Smooth muscle cell of the brain vasculature (primary cell): ENCODE measurements at places on chromosomes 12 and 14.

GRCh38 chr12:79151956-79152355 lies 287.4 kb downstream of the SYT1 start:
- DNase-seq: no peak

DNA sequence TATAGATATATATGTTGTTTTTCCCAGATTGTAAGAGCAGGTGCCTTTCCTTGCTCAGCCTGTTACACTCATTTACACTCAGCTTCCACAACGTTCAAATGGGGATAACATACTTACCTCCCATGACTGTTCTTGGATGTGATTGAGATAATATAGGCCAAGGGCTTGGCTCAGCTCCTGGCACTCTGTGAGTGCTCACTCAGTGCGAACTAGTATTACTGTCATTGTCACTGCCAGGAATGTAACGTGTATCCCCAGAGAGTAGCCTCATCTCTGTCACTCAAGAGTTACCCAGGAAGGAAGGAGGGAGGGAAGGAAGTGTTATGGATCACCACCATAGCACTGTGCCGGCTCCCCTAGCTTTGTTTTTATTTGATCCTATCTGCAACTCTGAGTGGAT lies 307.9 kb downstream of the PDZRN4 start:
- no peak for DNase-seq

- no peak for DNase-seq
Measured at GRCh38 chr12:71562676-71563595, 100.7 kb downstream of the ZFC3H1 start.

GRCh38 chr12:78726854-78727253 lies 137.7 kb upstream of the SYT1 start:
- DNase-seq: no peak

DNA sequence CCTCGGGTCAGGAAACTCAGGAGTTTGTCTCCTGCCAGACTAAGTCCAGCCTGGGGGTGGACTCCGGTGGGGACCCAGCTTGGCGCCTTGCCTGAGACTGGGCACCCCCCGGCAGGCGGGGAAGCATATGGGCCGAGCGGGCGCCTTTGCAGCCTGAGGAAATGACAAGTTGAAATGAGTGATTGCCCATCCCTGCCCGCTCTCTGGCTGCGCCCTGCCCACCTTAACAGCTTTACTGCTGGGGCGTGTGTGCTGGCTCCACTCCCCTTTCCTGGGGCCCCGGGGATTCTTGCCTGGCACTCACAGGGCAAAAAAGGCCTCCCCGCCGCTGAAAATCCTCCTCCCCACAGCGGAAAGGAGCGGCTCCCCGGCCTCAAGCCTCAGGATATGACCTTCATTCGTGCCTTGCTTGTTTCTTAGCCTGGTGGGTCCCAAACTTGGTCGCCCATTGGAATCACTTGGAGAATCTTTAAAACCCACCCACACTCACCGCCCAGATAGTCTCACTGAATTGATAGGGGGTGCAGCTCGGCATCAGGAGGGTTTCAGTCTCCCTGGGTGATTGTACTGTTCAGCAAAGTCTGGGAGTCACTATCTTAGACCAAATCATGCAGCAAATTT lies 1.5 kb downstream of the RFLNA start:
- no peak for DNase-seq

DNA sequence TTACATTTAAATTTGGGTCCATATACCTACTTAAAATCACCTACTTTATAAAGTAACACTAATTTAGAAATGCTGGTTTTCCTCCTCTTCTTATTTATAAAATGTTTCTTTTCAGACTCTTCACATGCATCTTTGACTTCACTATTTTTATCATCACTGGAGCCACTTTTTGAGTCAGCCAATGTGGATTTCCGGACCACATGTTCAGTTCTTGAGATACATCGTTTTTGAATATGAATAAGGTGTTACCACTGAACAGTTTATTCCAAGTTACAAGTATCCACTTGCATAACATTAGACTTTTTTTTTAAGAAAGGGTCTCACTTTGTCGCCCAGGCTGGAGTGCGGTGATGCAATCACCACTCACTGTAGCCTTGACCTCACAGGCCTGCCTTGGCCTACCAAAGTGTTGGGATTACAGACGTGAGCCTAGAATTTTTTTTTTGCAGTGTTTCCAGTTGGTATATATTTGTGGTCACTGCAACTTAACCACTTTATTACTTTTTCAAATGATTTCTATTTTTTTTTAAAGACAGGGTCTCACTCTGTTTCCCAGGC lies 5.7 kb downstream of the FNTB start:
- no peak for DNase-seq

DNA sequence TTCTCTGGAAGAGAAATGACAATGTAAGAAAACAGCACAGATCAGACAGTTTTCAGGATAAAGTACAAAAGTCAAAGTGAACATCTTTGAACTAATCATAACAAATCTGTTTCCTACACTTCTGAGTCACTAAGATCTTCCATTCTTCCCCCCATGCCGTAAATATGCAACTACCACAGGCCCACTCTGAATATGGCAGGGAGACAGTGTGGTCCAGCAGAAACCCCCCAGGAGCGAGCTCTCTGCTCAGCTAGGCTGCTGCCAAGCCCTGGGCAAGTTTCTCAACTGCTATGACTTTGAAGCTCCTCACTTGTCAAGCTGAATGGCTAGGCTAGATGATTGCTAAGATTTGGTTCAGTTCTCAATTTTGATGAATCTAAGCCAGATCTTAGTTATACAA lies 148.1 kb downstream of the EFCAB11 start:
- DNase-seq: no peak

DNA sequence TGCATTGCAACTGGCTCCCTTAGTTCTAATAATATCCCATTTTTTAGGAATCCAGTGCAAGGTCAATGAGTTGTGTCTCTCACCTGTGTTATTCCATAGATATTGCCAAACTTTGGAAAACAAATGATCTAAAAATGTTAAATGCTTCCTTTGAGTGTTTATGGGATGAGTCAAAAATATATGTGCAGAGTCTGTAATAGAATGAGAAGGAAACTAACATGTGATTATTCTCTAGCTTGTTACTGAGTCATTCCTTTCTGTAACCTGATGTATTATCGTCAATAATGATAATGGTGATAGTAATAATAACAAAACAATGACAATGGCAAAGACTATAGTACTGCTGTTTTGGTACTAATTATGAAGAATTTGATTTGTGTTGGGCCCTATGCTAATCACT lies 11.5 kb downstream of the ACSS3 start:
- DNase-seq: no peak

DNA sequence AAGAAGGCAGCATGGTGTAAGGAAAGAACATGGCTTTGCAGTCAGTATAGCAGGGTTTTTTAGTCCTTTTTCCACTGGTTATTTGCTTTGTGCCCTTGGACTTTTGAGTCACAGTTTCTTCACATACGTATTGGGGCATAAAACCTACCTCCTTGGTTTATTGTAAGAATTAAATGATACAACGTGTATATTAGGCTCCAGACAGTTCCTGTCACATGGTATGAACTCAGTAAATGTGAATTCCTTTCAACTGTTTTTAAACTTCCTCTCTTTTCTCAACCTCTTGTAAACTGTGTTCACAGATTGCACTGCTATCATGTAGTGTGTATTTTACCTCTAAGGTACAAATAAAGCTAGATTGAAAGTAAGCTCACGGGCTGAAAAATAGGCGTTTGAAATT lies 29.5 kb downstream of the MSRB3 start:
- no peak for DNase-seq

DNA sequence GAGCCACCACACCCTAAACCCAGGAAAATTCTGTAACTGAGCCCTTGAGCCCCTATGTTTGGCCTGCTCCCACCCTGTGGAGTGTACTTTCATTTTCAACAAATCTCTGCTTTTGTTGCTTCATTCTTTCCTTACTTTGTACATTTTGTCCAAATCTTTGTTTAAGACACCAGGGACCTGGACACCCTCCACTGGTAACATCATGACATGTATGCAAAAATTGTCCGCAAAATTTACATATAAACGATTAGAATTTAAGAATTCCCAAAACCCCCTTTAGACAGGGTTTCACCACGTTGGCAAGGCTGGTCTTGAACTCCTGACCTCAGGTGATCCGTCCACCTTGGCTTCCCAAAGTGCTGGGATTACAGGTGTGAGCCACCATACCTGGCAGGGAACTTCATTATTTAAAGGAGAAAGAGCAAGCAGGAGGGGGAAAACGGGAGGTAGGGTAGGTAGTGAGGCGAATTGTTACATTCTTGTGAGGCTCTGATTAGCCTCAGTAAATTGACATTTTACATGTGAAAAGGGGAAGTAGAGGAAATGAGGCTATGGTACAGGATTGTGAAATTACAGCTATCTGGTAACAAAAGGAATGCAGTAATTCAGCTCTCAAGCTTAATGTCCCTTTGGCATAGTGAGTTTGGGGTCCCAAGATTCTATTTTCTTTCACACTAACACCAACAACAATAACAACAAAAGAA lies 27.6 kb downstream of the TUBA1A start:
- DNase-seq: no peak

DNA sequence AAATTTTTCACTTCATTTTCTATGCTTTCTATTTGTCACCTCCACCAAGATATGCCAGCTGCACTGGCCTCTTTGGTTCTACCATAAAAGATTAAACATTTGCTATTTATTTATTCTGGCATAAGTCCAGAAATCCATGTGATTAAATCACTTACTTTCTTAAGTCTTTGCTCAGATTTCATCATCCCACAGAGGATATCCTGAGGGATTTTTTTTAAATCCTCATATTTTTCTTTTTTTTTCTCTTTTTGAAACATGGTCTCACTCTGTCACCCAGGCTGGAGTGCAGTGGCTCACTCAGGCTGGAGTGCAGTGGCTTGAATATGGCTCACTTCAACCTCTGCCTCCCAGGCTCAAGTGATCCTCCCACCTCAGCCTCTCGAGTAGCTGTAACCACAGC lies 645.4 kb upstream of the ATXN7L3B start:
- no peak for DNase-seq

GRCh38 chr12:26017484-26018211 lies 59.2 kb downstream of the RASSF8 start:
- no peak for DNase-seq

DNA sequence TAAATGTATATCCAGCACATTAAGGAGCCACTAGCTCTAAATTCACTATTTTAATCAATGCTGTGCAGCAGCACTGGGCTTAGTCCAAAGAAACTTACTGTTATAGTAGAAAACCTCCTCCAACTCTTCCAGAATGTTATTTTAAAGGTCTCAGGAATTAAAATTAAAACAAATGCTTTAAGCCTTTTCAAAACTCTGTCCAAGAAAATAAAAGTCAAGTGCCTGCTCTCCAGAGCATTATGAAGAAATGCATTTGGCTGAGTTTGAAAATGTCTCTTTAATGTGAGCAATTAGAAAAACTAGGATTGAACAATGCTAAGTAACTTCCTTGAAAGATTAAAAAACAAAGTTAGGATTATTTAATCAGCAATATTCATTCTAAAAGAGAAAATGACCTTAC lies 322.4 kb upstream of the DCN start:
- no peak for DNase-seq

DNA sequence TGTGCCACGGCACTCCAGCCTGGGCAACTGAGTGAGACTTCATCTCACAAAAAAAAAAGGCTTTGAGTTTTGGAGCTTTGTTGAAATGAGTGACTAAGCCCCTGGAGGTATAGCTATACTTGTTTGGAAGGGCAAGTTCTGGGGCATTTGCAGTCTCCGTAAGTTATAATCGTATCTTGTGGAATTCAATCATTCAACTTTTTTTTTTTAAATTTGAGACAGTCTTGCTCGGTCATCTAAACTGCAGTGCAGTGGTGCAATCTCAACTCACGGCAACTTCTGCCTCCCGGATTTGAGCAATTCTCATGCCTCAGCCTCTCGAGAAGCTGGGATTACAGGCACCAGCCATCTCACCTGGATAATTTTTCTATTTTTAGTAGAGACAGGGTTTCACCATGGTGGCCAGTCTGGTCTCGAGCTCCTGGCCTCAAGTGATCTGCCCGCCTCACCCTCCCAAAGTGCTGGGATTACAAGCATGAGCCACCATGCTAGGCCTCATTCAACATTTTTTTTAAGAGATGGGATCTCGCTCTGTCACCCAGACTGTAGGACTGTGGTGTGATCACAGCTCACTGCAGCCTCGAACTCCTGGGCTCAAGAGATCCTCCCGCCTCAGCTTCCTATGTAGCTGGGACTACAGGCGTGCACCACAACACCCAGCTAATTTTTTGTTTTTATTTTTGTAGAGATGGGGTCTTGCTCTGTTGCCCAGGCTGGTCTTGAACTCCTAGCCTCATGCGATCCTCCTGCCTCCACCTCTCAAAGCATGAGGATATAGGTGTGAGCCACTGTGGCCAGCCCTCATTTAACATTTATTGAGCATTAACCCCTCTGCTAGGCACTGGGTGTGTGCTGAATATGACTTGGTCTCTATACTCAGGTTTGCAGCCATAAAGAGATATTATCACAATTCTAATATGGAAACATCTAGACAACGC lies 133.7 kb upstream of the MAP1LC3B2 start:
- DNase-seq: no peak

DNA sequence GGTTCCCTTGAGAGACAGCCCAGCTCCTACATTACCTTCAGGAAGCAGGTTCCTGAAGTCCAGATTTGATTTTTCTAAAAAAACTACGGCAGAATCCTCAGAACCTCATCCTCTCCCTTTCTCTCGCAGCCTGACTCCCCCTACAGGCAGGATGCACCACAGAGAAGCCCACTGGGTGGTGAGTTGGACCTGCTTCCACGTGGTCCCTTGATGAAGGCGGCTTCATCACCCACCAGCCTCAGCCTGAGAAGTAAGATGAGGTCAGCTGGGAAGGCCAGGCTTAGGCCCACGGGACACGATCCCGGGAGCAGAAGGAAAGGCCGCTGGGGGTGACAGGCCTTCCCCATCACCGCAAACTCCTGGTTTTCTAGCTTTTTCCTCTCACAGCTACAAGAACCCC lies 83.0 kb downstream of the ACTN1 start:
- DNase-seq: no peak

DNA sequence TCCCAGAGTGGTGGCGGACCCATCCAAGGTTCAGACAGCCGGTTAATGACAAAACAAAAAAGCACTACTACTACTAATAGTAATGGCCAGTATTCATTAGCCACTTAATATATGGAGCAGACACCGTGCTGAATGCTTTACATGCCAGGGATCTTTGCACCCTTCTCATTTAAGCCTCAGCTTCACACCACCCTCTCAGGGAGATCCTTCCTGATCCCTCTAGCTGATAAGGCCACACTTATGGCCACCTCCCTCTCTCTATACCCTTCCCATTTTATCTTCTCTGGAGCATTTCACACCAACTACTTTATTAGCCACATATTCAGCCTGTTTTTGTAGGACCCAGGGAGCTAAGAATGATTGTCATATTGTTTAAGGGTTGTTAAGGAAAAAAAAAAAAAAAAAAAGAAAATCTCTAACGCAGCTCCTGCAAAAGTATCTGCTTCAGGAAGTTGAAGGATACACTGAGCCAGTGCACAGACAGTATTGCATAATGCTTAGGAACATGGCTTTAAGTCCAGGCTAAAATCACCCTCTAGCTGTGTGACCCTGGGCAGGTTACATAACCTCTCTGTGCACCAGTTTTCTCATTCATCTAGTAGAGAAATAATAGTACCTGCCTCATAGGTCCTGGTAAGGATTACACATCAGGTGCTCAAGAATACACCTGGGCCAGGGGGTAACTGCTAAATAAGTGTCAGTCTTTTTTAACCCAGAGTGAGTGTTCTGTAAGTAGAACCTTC lies 29.4 kb downstream of the NUAK1 start:
- no peak for DNase-seq
